GM19239 (cell line): ENCODE measurements at places on chromosomes 4 and X.
A peak's percentile ranks its signal among the peaks of the same experiment; 100 is the strongest.

DNA sequence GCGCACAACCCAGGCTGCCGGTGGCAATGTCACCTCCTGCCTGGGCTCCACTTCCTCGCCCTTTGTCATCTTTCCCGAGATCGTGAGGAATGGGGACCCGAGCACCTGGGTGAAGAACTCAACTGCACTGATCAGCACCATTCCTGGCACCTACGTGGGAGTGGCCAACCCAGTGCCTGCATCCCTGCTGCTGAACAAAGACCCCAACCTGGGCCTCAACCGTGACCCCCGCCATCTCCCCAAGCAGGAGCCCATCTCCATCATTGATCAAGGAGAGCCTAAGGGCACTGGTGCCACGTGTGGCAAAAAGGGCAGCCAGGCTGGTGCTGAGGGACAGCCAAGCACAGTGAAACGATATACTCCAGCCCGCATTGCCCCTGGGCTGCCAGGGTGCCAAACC, 32.3 kb downstream of the BCORL1 start:
- DNase-seq = no peak

DNA sequence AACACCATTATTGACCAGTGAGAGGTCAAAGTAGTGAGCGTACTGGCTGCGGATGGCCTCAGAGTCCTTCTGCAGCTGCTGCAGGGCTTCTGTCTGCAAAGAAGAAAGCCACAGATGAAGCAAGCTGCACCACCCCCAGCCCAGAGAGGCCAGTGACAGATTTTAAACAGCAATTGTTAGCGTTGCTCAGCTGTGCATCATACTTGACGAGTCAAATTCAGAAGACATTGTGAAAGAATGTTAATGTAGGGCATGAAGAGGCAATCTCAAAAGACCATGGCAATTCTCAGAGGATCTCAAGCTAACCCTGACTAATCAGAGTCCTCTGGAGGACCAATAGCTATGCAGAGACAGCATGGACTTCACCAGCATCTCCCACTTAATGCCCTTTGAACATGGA, 16.6 kb downstream of the DKC1 start:
- DNase-seq = no peak

- no peak for DNase-seq
Observed at GRCh38 chr4:31548021-31548420, 827.9 kb downstream of the PCDH7 start.

DNA sequence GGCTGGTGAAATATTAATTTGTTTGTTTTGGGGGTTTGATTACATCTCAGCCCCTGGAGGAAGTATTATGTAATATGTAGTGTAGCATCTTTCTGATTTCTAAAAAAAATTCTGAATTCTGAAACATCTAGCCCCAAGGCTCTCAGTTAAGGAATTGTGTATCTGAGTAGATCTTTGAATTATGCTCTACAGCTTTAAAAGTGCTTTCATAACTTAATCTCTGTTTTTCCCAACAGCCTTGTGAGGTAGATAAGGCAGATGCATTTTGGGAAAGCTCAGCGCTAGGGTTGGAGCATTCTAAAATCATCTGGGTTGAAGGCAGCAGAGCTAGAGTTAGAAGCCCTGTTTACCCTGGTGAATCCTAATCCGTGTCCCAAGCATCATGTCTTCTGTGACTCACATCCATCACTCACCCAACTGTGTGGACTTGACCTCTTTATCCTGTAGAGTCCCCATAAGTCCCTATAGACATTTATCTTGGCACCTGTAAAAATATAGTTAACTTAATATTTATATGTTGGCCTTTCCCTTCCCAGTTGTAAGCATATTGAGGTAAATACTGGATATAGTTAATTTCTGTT, 49.8 kb downstream of the FNIP2 start:
- DNase-seq = no peak

GRCh38 chrX:68196939-68197791, 236.1 kb downstream of the OPHN1 start:
- DNase-seq = peak; percentile 13

GRCh38 chrX:74218895-74219294, 85.1 kb upstream of the ZCCHC13 start:
- no peak for DNase-seq

DNA sequence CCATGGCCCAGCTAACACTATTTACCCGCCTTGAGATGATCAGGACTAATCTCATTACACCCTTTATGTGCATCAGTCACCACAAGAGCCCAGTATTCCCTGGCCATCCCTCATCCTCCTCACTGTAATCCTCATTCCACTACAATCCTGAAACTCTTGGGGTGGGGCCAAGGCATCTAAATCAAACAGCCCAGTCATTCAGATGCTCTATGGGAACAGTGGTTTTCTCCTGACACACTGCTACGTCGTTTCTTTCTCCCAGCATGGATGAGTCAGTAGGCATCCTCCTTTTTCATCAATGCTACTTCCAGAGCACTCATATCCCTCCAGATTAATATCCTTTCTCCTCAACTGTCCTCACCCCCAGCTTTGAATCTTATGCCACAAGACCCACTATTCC, 5.6 kb downstream of the SDAD1 start:
- no peak for DNase-seq

GRCh38 chrX:130593911-130594310, 192.1 kb downstream of the RBMX2 start:
- DNase-seq = no peak

- DNase-seq = no peak
Observed at GRCh38 chr4:87732033-87732765, 67.2 kb upstream of the IBSP start.

- no peak for DNase-seq
Observed at GRCh38 chrX:132744470-132744869, 214.0 kb downstream of the HS6ST2 start.

- DNase-seq = no peak
Observed at GRCh38 chr4:37138789-37139188, 105.8 kb upstream of the NWD2 start.

GRCh38 chr4:26139310-26139924, 181.4 kb upstream of the RBPJ start:
- DNase-seq = no peak

- no peak for DNase-seq
Observed at GRCh38 chrX:1486749-1487361, 34.1 kb upstream of the ASMTL start.

DNA sequence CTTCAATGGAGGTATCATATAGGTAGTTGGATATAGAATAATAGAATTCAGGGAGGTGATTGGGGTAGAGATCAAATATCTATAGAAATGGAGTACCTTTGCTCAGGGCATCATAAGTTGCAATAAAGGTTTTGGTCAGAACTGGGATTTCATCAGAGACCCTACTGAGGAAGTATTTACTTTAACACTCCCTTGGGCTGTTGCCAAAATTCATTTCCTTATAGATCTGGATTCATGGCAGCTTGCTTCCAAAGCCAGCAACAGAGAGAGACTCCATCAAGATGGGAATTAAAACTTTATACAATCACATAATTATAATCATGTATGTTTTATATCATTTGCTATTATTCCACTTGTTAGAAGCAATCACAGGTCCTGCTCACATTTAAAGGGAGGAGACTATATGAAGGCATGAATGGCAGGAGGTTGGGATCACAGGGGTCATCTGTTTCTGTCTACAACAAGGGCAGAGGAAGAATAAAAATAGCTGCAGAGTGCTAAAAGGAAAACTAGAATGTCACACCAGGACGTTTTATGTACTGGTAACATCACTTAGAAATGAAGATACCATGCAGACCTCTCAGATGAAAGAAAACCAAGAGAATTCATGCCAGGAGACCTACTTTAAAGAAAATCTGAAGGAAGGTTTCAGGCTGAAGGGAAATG, 902.1 kb upstream of the LCORL start:
- no peak for DNase-seq

GRCh38 chr4:55321707-55322264, 24.3 kb upstream of the SRD5A3 start:
- DNase-seq = peak; percentile 8

DNA sequence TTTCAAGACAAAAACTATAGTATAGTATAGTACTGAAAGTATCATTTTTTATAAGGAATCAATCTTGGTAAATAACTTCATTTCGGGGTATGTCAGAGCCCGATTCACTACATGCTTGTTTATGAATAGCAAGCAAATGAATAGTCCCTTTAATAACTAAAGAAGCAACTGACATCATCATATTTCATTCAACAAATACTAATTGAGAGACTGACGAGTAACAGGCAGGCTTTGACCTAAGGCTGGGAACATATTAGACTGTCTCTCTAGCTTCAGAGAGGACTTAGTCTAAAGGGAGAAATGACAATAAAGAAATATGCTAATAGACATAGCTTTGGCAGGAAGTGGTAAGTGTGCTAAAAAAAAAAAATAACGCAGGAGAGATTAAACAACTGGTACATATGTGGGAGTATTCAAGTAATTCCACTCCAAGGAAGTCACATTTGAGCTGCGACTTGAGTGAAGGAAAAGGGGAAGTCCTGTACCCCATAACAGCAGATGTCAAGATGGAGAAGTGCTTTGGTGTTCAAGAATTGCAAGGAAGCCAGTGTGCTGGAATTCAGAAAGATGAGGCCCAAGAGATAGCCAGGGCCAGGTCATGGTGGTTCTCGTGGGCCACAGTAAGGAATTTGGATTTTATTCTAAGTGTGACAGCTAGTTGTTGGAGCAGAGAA, 284.9 kb downstream of the FBXO8 start:
- no peak for DNase-seq

GRCh38 chr4:70359115-70359661, 1.4 kb upstream of the SMR3A start:
- DNase-seq = no peak

GRCh38 chrX:103215425-103215991, 600 bp downstream of the BEX4 start:
- DNase-seq = no peak

DNA sequence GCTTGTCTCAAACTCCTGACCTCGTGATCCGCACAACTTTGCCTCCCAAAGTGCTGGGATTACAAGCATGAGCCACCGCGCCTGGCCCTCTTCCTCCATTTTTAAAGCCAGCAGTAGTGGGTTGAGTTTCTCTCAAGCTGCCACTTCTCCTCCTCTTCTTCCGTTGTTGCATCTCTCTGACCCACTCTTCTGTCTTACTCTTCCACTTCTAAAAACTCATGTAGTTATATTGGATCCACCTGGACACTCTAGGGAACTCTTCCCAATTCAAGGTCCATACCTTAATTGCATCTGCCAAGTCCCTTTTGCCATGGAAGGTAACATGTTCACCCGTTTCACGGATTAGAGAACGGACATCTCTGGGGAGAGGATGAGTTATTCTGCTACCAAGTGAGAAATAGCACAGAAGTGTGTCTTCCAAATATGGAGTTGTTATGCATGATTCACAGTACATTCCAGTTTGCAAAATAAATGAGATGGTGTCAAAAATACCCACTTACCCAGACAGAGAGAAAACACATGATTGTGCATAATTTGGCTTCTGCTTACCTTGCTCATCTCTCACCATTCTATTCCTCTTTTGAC, 51.8 kb downstream of the GBA3 start:
- DNase-seq = no peak

DNA sequence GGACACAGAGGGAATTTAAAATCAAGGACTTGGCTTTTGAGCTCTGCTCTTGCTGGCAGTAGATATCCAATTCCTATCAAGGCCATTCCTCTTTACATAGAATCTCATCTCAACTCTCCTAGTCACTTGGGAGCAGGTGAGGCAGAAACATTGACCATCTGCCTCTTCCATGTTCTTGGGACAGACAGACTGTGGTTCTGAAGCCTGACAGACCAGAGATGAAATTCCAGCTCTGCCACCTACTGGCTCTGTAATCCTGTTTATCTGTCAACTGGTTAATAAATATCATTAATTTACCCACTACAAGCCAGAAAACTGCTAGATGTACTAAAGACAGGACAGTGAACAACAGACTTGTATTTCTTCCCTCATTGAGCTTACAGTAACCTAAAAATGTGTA, 300.8 kb downstream of the ADGRL3 start:
- DNase-seq = no peak

DNA sequence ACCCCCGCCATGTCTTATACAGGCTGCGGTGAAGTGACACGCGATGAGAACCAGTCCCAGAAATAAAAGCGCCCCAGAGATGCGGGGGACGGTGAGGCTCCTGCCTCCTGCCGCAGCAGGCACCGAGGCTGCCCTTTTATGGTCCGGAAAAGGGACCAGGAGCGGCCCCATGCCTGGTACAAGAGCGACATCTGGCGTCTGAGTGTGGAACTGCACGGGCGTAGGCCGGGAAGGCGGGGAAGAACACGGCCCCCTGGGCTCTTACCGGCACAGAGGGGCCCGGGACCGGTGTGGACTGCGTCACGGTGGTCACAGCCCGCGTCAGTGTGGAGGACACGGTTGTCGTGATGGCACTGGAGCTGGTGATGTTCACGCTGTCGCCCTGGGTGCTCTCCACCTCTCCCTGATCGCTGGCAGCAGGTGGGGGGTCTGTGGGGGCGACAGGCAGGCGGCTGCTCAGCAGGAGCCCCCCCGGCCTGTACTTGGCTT, 8.9 kb upstream of the RENBP start:
- peak; percentile 68 for DNase-seq

DNA sequence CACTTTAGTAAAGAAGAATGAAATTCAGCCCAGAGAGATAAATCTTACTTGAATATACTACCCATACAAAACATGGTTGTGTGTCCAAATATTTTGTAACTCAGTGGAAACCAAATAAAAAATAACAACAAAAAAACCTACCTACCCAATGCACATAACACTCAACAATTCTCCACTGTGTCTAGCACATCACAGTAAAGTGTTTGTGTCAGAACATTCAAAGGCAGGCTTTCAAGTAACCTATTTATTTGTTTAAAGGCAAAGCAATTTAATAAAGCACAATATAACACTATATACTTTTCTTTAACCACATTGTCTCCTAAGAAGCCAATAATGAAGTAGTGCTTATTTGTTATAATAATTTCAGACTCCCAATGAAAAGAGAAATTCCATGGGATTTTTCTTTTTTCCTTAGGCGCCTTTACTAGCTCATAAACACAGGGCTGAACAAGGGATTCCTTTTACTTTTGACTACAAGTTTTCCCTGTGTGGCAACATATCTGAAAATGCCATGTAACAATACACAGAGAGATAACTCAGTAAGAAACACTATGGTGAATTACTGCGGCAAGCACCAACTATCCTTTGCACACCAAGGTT, 13.7 kb downstream of the RASGEF1B start:
- no peak for DNase-seq

GRCh38 chr4:73613130-73613529, 7.1 kb downstream of the RASSF6 start:
- DNase-seq = no peak
